Hematopoietic multipotent progenitor cell treated with erythropoietin and hydrocortisone succinate and interleukin-3 and kit ligand, for 17 days (in vitro differentiated cells): ENCODE measurements at places on chromosomes 5 and 9.

DNA sequence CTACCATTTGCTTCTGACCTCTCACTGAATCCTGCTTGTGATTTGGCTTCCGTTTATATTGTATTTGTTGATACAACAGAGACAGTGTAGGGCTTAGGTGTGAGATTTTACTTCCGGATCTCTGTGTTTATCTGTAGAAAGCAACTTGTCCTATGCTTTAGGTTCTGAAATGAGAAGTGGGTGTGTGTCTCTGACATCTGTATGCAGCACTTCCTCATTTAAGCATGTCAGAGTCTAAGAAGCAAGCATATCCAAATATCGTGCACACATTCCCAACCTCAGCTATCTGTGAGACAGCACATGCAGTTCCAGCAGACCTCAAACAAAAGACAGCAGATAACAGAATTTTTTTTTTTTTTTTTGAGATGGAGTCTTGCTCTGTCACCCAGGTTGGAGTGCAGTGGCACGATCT lies 16.3 kb downstream of the KLF9 start:
- DNase-seq = no peak

- DNase-seq = no peak
These were observed 39.7 kb downstream of the ADGRV1 start for GRCh38 chr5:90598293-90598692.

GRCh38 chr9:69376651-69377050 lies 51.6 kb downstream of the ENTREP1 start:
- DNase-seq = no peak

GRCh38 chr5:67802766-67803165 lies 412.8 kb upstream of the PIK3R1 start:
- DNase-seq = no peak

DNA sequence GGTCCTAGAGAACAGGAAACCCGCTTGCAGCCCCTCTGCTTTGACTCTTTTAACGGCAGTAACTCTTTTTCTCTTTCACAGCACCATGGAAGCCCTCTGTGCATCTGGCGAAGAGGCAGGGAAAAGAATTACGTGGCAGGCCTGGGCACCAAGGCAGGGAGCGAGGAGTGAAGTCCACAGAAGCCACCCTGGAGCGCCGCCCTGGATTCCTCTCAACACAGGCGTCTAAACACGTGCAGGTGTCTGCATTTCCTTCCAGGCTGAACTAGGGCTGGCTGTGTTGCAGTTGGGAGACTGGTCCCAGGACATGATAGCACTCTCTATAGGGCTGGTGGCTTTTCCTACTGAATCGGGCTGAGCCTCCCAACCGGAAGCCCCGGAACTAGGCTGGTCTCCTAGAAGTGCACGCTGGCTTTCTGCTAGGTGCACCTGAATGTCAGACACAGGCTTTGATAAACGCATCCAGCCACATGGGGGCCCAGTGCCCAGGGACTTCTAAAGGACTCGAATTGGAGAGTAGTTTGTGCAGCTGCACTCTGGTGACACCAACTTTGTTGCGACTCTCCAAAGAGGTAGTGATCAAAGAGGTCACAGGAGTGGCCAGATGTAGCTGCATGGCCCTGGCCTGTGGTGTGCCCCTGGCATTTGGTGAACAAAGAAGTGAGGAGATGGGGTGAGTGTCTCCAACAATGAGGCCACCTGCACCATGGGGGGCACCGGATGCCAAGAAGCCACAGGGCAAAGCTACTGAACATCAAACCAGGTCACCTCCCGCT lies 54.5 kb downstream of the AK8 start:
- DNase-seq = no peak

- no peak for DNase-seq
These were observed 15.0 kb downstream of the ANKRD33B start for GRCh38 chr5:10578869-10579268.

DNA sequence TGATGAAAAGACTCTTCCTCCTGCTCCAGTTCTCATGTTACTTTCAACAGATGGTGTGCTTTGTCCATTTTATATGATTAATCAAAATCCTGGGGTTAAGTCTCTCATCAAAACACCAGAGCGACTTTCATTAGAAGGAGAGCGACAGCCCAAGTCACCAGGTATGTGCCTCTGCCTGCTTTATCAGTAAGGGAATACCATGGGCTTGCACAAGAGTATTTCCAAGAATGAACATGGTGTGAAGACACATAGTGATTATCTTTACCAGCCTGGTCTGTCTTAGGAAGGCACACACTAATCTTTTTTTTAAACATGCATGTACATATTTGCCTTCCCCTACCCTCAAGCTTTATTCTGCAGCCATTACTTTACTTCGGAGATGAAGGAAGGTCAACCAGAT lies 15.2 kb downstream of the NUP214 start:
- DNase-seq = no peak
